Neuronal stem cell (in vitro differentiated cells): ENCODE measurements at places on chromosomes 7 and 10.

DNA sequence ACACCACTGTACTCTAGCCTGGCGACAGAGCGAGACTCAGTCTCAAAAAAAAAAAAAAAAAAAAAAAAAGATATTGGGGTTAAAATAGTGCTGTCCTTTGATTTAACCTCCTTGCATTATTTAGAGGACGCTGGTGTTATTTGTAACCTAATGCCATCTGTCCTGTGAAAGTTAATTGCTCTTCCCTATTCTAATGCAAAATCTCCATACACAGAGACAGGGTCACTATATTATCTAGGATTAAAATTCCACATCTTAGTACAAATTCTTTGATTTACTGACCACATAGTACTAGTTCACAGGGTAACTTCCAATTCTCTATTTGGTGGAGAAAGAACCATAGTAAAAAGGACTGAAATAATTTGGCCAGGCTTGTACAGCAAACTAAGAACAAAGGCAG is 184.2 kb upstream of the STEAP4 start:
- DNase-seq = no peak

DNA sequence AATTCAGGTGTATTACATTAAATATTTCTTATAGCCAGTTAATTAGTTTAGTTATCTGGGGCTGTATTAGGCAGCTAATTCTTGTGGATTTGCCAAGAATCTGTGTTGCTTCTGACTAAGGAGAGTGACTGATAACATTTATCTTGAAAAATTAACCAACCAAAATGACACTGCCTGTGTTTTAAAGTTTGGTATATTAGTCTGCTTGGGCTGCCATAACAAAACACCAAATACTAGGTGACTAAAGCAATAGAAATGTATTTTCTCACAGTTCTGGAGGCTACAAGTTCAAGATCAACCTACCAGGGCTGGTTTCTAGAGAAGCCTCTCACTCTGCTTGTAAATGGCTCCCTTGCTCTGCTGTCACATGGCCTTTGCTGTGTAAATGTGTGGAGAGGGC is 12.9 kb downstream of the EXOC4 start:
- no peak for DNase-seq

DNA sequence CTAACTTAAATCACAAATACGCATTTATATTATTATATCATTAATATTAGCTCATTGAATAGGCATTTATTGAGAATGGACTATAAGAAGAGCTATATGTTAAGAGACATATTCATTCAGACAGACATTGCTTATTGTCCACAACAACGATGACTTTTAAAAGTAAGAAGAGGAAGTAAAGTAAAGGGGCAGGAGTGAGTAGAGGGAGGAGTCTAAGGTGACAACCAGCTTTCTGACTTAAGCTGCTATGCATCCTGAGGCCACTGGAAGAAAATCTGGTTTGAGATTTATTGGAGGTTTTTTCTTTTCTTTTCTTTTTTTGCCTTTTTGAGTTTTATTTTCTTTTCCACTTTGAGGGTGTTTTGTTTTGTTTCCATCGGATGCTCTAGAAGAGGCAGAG is 723.5 kb downstream of the GRM8 start:
- DNase-seq = no peak

- no peak for DNase-seq
Observed at GRCh38 chr10:120426306-120426705, 30.7 kb upstream of the PLPP4 start.

DNA sequence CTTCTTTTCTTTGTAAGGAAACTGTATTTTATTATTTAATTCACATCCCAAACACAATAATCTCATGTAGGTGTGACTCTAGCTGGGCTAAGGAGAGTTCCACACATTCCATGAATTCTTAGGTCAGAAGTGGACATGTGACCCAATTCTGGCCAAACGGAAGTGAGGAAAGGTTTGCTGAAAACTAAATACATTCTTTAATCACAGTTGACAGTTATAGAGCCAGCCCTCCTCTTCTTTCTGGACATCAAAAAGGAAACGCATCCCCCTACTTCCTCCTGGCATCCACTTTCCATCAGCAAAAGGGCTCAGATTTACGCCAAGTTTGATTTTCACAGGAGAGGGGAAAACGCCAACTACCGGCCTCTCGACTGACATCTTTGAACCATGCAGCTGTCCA is 774.4 kb upstream of the POM121L12 start:
- no peak for DNase-seq

DNA sequence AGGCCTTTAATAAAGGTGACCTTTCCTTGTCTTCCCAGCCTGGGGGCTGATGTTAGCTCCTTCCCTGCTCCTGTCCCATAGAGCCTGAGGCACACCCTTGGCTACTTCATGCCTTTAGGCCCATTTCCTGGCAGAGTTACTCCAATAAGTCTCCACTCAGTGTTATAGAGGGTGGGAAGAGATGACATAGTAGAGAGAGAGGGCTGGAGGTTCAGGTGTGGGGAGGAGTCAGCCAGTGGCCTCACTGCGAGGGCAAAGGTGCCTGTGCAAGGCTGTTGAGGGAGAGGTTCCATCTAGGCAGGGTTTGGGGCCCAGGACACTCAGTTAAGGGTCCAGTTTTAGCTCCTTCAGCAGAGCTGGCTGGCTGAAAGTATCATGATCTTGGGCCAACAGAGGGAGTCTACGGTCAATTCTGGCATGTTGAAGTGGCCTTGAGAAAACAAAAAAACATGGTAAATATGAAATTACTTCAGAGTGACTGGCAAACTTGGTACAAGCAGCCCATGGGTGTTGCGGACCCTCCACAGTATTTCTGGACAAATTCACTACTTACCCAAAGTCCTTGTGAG is 67.9 kb downstream of the ZNF783 start:
- no peak for DNase-seq

- no peak for DNase-seq
Observed at GRCh38 chr7:45182856-45183710, 25.5 kb downstream of the RAMP3 start.

DNA sequence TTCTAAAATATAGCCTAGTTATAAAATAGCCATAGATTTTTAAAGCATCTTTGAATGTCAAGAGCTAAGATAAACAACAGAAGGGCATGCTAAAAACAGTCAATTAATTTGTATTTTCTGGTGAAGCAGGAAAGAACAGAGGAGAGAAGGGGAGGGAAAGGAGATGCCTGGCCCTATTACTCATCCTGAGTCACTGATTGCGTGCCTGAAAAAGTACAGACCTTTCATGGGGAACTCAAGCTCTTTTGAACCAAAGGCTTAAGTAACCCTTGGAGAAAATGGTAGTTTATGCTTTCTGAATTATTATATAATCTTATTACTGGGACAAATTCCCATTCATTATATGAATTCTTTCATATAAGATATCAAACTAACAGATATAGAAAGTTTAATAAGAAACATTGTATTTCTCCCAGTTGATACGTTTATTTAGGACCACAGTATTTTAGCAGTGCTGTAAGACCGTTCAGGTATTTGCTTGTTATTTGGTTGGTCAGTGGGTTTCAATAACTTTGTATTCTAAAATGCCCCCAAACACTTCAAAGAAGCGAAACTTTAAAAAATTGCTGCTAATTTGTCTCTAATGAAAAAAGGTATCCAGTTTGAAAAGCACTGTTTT is 151.3 kb downstream of the HGF start:
- DNase-seq = no peak

DNA sequence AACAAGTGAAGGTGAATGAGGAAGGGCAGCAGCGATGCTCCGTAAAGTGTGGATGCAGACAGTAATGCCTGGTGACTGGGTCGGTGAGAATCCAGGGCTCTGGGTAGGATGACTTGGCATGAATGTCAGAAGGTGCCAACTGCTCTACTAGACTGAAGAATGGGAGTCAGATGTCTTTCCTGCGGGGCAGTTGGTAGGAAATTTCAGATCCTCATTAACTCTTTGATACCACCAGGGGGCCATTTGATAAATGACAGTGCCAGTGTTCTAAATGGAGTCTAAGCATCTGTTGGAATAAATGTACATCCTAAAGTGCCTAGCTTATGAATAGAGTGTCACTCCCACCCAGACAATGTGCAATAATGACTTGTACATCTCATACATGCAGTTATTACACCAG is 462.0 kb downstream of the GRM8 start:
- DNase-seq = no peak

GRCh38 chr7:135206941-135207391 is 4.4 kb downstream of the WDR91 start:
- no peak for DNase-seq

DNA sequence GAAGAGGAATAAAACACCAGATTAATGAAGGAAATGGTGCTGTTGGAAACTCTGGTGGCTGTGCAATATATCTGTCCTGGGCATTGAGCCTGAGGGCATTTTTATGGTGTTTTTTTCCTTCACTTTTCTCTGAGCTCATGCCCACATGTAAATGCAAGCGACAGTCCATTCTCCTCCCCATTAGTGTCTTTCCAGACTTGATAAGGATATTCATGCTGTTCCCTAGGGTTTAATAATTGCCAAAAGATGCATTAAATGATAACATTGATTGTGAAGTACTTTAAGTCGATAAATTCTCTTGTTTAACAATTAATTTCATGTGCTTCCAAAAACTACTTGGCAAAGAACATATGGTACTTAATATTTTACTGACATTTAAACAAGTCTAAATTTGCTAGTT is 384.7 kb downstream of the MDFIC start:
- DNase-seq = no peak

DNA sequence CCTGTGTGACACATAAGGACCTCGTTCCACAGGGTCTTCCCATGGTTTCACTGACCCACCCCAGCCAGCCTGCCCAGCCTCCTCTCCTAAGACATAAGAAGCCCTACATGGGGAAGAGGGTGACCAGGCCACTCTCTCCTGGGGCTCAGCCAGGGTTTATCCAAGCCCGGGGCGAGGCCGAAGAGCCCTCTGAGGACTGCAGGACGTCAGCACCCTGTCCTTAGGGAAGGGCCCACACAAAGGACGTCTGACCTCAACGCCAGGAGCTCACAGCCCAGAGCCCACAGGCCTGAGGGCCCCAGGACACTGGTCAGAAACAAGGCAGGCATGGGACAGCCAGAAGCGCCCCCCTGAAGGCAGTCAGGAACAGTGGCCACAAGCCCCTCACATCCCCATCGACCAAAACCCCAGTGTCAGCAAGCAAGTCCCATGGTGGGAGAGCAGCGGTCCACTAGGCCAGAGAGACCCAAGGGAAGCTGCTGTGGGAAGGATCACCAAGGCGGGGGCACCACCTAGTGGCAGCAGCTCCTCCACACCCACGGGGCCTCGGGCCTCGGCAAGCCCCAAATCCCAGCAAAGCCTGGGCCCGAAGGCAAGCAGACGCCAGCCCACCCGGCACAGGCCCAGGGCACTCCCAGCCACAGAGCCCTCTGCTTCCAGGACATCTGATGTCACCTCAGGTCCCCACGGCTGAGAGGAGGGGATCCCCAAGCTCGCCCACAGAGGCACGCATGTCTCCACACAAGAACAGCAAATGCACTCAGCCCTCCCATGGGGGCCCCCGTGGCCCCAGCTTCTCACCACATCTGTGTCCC is 23.4 kb downstream of the MAD1L1 start:
- DNase-seq = peak; percentile 58

GRCh38 chr7:116041615-116042014 is 11.1 kb upstream of the TFEC start:
- no peak for DNase-seq

GRCh38 chr10:72819053-72819452 is 74.5 kb upstream of the OIT3 start:
- DNase-seq = no peak

DNA sequence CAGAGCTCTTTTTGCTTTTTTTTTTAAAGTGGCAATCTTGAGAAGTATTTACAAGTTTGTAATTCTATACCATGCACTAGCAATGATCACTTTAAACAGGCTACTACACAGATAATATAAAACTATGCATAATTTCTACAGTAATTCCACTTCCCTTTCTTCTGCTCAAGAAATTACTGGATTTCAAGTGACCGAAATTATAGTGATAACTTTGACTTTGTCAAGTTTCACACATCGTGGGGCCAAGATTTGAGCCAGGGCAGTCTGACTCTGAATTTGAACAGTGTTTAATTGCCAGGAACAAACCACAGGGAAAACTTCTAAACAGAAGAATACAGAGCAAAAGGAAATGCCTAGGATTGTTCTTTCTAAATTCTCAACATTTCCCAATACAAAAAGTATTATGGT is 288.3 kb upstream of the MKLN1 start:
- no peak for DNase-seq

DNA sequence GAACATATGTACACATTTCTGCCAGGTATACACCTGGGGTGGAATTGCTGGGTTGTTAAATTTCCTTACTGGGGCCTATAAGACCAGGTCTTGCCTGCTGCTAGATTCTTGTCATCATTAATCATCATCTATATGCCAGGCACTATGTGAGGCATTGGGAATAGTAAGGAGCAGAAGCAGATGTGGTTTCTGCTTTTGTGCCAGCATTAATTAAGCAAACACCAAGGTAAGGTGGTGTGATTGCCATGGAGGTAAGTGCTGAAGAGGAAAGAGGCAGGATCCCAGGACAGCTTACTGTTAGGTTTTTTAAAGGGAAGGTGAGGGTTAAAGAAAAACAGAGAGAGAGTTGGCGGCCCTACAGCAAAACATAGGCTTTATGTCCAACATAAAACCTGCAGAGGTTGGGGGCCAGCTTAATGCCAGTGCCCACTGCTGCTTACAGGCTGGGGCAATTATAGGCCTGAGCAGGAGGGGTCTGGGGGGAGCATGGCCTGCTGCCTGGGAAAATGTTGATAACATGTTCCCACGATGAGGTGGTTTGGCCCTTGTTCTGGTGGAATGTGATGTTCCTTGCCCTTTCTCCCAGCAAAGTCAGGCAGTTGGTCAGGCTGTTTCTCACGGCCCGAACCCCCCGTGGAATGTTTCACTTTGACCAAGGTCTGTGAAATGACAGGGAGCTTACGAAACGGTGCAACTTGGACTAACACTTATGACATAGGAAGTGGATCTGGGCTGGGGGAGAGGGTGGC is 93.9 kb downstream of the RBM20 start:
- DNase-seq = no peak

DNA sequence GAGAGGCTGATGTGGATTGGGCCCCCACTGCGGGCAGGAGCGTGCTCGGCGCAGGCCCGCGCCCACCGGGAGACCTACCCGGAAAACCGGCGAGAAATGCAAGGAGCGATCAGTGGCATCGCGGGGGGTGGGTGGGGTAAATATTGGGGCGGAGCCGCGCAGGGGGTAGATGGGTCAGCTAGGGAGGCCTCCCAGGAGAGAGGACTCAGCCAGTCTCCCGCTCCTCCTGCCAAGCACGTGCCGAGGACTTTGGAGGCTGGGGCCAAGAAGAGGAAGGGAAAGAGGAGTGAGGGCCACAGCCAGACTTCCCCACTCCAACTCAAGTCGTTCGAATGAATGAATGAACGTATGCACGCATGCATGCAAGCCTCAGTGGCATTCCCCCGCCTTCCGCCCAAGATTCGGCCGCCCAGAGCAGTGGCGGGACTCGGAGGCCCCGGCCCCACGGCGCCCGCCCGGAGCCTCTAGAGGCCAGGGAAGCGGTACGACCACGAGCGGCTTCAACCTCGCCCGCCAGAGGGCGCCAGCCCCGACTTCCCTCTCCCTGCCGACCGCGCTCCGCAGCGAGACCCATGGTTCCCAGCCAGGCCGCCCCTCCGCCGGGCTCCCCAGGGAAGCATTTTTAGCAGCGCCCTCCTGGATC is 3.6 kb downstream of the NPM3 start:
- DNase-seq = peak; percentile 79

GRCh38 chr10:98262571-98262970 is 5.4 kb downstream of the LOXL4 start:
- no peak for DNase-seq

- no peak for DNase-seq
Observed at GRCh38 chr7:98760201-98760651, 109.6 kb downstream of the TMEM130 start.

GRCh38 chr10:119331061-119331460 is 123.7 kb downstream of the GRK5 start:
- no peak for DNase-seq
